ENCODE measurements at places on chromosomes 7 and 10.

GRCh38 chr10:123868038-123869019, 23.3 kb downstream of the CPXM2 start:
- no peak for DNase-seq

GRCh38 chr7:130366564-130366963, 13.7 kb upstream of the CPA1 start:
- DNase-seq, result no peak

DNA sequence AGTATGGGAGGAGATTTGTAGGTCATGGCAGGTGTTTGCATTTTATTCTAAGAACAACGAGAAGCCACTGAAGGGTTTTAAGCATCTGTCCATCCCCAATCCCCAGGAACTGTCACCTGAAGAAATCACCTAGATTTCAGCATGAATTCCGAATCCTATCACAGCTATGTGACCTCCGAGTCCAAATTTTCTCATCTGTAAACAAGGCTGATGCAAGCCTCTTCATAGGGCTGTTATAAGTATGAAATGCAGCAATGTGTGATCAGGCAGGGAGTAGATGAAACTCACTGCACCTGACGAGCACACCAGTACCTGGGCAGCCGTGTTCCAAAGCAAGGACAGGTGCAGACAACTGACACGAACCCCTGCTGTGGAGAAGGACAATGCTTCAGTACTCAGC, 14.0 kb downstream of the HABP2 start:
- DNase-seq, result no peak

DNA sequence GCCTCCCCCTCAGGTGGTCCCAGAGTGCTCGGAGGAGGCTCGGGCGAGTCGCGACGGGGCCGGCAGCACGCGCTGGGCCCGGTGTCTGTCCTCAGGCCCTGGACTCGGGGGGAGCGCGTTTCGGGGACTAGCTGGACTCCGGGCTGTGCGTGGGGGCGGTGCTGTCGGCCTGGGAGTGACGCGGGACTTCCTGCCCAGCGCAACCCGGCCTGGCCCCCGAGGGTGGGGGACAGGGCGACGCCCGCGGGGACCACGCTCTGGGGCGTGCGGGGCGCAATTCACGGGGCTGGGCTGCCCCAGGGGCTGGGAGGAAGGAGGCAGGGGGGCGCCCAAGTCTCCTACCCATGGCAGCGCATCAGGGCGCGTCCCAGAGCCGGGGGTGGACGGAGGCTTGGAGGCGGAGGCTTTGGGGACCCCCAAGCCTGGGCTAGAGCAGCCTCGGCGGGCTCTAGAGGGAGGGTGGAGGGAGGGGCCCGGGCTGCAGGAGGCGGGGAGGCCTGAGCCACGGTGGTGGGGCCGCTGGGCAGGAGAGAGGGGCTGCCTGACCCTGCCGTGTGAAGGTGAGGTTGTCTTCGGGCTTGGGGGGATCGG, 2.3 kb upstream of the VENTX start:
- no peak for DNase-seq

DNA sequence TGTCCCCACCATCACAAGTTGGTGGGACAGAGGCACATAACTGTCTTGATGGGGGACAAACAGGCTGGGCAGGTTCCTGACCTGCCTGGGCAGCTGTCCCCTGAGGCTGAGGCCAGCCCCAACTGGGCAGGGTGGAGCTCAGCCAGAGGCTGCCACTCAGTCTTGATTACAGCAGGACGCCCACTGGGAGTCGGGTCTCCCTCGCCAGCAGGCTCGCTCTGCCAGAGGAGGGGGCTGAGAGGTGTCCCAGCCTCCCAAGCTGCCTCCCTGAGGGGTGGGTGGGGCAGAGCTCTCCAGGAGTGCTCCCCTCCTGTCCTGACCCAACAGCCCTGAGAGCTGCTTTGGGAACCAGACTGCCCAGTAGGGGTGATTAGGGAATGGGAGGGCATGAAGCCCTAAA, 1.8 kb upstream of the CAMK2G start:
- DNase-seq, result no peak

DNA sequence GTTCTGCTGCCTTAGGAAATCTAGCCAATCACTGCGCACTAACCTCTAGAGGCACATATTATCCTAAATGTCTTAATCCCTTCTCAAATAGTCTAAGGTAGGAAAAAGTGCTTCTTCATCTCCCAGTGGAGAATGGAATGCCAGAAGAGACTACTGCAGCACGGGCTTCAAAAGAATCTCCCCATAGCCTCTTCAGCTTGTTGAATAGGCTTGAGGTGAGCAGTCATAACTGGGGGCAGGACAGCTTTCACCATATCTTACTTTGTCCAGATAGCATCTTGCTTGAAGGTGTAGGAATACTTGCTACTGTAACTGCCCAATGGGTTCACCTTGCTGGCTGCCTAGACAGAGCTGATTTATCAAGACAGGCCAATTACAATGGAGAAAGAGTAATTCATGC, 88.8 kb downstream of the MBL2 start:
- DNase-seq, result no peak

DNA sequence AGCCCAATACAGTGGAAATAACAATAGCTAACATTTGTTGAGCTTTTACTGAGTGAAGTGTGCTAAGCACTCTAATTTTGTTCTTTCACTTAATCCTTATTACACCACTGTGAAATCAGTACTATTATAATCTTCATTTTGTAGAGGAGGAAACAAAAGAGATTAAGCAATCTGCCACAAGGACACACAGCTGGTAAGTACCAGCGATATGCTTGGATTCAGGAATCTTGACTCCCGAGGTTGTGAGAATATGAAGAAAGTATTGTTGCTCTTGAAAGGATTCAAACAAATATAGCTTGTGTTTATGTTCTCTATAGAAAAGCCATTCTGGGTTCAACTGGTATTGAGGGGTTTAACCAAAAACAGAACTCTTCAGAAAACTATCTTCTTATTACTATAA, 93.7 kb upstream of the HECTD2 start:
- DNase-seq, result no peak

DNA sequence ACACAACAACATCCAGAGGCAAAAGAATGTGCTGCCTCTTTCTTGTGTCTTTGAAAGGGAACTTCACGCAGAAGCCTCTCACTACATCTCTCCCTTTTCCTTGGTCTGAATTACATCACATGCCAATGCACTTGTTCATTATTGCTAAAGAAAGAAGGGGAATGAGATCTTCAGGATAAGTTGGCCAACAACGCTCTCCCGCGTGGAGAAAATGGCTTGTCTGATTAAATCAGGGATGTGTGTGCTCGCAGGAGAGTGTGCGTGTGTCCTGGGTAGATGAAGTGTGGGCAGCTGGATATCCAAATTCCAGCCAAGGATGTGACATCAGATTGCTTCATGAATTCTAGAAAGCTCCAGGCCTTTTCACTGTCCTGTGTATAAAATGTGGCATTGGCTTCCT, 541.6 kb upstream of the FZD8 start:
- no peak for DNase-seq

GRCh38 chr7:13933536-13933935, 55.9 kb downstream of the ETV1 start:
- DNase-seq, result no peak

DNA sequence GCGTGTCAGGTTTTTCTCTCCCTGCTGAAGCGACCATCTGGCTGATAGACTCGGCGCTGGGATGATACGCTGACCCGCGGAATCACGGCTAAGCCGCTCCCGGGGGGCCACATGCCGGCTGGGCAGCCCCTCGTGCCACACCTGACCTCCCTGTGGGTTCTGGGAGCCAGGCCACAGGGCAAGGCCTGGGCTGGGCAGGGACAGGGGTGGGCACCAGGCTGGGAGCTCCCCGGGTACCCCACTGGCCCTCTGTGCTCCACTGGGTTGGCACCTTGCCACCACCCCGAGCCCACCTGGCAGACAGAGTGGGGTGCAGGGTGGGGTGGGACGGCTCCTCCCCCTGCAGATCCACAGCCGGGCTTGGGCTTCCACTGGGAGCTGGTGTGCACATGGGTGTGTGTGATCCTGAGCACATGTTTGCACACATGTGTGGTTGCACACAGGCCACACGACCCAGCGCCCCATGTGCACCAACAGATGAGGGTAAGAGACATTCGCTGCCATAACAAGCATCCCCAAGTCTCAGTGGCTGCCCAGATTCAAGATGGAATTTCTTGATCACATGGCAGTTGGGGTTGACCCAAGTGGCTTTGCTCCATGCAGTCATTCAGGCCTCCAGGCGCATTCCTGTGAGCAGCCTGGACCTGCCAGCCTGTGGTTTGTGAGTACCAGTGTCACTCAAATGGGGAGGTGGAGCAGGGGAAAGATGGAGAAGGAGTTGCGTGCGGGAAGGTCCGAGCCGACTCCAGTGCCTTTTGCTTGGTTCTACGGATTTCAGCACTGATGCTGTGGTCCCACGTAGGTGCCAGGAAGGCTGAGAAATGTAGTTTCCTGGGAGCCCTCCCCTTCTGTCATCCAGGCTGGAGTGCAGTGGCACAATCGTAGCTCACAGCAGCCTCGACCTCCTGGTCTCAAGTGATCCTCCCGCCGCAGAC, 79.7 kb downstream of the UNCX start:
- no peak for DNase-seq

- DNase-seq, result no peak
Observed at GRCh38 chr7:98930921-98931320, 52.6 kb downstream of the TRRAP start.

DNA sequence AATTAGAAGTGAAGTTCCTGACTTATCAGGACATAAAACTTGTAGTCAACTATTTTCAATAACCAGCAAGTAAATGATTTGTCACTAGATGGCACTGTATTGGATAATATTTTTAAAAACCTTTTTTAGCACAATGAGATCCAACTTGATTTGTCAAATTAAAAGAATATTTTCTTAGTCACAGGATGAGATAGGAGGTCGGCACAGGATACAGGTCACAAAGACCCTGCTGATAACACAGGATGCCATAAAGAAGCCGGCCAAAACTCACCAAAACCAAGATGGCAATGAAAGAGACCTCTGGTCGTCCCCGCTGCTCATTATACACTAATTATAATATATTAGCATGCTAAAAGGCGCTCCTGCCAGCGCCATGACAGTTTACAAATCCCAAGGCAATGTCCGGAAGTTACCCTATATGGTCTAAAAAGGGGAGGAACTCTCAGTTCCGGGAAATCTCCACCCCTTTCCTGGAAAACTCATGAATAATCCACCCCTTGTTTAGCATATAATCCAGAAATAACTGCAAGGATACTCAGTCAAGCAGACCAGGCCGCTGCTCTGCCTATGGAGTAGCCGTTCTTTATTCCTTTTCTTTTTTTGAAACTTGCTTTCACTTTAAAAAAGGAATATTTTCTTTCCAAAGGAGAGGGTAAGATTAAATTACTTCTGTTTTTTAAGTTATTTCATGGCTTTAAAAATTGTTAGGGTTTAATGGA, 255.7 kb upstream of the MKLN1 start:
- no peak for DNase-seq

DNA sequence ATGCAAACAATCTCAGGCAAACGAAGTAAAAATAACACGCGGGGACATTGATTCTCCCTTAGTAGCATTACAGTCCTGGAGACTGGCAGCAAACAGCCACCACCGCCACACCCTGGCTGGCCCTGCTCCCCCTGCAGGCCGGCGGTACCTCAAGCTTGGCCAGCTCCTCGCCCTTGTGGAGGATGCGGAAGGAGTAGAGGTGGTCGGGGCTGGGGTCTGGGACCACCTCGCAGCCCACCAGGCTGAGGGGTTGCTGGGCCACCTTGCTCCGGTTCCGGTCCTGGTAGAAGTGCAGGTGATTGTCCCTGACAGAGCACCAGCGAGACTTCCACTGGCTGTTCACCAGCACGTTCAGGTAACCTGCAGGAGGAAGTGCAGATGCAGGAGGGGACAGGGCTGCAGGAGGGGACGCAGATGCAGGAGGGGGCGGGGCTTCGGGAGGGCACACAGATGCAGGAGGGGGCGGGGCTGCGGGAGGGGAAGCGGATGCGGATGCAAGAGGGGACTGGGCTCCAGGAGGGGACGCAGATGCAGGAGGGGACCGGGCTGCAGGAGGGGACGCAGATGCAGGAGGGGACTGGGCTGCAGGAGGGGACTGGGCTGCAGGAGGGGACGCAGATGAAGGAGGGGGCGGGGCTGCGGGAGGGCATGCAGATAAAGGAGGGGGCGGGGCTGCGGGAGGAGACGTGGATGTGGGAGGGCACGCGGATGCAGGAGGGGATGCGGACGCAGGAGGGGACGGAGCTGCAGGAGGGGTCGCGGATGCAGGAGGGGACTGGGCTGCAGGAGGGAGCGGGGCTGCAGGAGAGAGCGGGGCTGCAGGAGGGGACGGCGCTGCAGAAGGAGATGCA, 65.7 kb downstream of the VWA2 start:
- peak; percentile 15 for DNase-seq

DNA sequence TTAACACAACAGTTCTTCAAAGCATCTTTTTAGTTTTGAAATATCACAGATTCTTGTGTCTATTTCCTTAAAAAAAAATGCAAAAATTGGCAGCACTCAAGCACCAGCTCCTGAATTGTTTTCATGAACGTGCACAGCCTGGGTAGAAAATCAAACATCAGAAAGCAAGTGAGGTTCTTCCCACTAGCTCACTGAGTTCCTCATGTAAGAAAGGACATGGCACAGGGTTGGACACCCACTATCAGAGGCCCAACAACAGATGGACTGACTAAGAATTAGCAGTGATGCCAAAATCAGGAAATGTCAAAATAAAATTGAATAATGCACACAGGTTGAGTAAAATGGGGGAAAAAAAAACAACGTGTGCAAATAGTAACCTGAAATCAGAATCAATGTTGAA, 146.8 kb downstream of the PCLO start:
- no peak for DNase-seq

- no peak for DNase-seq
Observed at GRCh38 chr10:89591111-89591795, 53.8 kb downstream of the PANK1 start.

- DNase-seq, result no peak
Observed at GRCh38 chr10:21954132-21954531, 49.4 kb downstream of the DNAJC1 start.

DNA sequence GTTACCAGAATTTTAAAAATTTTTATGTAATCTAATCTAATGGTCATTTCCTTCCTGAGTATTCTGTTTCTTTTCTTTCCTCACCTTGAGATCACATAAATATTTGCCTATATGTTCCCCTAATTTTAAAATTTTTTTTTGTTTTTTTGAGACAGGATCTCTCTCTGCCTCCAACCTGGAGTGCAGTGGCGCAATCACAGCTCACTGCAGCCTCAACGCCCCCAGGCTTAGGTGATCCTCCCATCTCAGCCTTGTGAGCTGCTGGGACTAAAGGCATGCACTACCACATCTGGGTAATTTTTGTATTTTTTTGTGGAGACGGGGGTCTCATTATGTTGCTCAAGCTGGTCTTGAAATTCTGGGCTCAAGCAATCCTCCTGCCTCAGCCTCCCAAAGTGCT, 4.1 kb upstream of the PROSER2 start:
- no peak for DNase-seq

DNA sequence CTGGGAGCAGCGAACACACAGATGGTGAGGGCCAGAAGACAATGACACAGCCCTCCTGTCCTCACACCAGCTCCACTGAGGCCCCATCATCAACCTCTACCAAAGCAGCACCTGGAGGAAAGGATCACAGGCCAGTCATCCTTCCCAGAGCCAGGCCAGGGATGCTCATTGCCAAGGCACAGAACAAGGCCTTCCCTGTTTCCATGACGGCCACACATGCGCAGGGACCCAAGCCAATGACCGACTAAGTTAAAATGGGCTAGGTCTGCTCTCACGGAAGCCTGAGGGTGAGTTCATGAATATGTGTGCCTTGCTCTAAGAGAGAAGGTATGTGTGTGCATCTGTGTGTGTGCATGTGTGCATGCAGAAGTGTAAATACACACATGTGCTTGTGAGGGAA, 39.6 kb downstream of the COBL start:
- no peak for DNase-seq
